ENCODE measurements at places on chromosomes 3 and 15.
A peak's percentile ranks its signal among the peaks of the same experiment; 100 is the strongest.

- DNase-seq = no peak
Observed at GRCh38 chr3:67123914-67124313, 125.8 kb downstream of the KBTBD8 start.

- DNase-seq = no peak
Observed at GRCh38 chr3:97932387-97932801, 39.8 kb downstream of the RIOX2 start.

DNA sequence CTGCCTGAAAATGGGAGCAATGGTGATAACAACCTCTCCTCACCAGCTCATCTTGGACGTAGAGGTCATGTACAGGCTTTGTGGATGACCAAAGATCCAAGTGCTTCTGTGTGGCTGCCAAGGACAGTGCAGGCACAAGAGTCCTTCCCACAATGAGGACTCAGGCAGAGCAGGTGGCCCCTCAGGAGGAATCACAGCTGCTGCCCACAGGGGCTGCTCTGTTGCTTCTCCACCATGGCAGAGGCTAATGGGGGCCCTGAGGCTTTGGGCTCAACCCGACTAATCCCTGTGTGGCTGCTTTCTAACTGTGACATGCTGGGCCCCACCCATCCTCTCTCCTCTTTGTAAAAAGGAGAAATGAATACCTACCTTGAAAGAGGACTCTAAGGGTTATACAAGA is 58.1 kb upstream of the MRPS22 start:
- DNase-seq = no peak

DNA sequence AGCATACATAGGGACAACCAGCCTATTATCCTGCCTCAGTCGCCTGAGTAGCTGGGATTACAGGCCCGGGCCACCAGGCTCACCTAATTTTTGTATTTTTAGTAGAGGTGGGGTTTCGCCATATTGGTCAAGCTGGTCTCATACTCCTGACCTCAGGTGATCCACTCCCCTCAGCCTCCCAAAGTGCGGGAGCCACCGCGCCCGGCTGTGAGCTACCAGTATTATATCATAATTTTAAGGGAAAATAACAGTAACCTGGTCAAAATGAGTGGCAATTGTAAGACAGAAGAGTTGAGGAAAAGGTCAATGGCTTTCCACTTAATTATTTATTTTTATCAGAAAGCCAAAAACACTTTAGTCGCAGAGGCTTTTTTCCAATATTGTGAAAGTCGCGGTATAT is 652.6 kb upstream of the BCHE start:
- no peak for DNase-seq

- no peak for DNase-seq
Observed at GRCh38 chr3:50464569-50464968, 38.9 kb downstream of the CACNA2D2 start.

DNA sequence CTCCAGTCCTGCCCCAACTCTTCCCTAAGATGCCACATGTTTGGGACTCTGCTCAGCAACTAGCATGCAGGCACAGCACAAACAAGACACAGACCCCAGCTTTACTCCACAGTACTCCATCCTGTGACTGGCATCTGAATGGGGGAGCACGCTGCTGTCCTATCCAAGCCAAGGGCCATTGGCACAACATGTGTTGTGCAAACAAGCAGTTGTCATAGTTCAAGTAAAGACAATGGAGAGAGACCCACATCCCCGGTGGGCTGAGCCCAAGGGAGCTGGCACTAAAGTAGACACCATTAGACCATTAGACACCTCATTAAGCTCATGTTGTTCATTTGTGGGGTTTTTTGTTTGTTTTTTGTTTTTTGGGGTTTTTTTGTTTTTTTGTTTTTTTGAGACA is 132.7 kb downstream of the CHSY1 start:
- no peak for DNase-seq

DNA sequence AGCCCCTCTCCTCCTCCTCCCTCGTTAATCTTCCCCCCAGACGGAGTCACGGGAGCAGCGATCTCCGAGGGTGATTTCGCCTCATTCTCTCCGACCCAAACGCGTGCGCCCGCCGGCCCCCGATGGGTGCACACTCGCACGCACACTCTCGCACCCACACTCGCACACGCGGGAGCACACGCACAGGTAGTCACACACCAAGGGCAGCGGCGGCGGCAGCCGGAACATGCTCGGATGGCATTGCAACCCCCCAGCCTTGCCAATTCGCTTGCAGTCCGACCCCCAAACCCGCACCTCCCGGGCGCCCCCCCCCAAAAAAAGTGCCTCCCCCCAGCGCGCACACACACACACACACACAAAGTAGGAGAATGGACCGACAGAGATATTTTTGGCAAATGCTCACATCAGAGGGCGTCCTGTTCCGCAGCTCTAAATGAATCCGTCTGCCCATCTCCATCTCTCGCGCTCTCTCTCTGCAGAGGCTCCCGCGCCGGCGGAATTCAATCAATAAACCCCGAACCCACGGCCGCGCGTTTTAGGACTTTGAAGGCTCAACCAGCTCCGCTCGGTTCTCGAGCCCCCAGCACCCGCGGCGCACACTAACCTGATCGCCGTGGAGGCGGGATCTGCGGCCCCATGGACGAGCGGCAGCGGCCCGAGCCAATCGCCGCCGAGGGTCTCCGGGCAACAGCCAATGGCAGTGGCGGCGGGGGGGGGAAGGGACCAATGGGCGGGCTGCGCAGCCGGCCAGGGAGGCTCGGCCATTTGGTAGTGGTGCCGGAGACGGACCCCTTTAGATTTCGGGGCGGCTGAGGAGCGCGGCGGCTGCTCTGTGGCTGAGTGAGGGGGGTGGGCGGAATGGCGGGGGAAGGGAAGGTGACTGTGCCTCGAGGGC is at the start of gene ANP32A:
Gene ANP32A, minus strand, starts transcription at position 601 of the 895 bp plus-strand sequence. Its CDS starts 144 bp downstream, at position 457.
- peak; percentile 99 for DNase-seq

DNA sequence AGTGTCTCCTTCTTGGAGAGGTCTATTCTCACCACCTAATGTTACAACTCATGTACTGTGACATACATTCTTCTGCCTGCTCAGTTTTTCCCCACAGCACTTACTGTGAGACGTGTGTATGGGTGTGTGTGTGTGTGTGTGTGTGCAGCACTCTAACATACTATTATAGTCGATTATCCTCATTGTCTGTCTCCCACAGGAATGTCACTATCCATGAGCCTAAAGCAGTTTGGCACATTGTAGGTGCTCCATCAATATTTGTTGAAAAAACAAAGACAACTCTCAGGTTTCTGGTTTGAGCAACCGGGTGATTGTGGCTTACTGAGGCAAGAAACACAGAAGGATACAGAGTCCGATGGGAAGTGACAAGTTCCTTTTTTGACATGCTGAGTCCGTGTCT is 8.6 kb upstream of the ZNF148 start:
- no peak for DNase-seq

- DNase-seq = no peak
Observed at GRCh38 chr15:45201869-45202268, 14.1 kb upstream of the SHF start.

- no peak for DNase-seq
Observed at GRCh38 chr3:52090131-52090932, 34.0 kb upstream of the DUSP7 start.

DNA sequence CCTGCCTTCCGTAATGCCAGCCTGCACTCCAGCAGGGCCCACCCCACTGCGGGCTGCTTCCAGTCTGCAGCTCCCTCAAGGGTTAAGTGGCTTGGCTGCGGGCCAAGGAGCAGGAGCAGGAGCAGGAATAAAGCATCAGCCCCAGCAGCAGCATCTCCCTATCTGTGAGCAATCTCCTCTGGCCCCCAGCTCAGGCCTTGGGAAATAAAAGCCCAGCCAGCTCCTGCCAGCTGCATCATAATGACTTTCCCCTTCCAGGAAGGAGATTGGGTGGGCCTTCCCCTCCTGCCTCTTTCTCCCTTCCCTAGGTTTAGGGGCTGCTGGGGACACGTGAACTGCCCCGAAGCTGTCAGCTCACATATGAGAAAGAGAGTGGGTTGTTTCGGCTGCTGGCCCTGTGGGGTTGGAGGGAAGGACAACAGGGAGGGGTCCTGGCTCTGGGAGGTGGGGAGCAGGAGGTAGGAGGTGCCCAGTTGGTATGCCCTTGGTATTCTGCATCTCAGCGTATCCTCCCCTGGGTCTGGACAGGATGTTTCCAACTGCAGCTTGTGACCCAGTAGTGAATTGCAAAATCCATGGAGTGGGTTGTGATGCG is 34.6 kb upstream of the FGD5 start:
- no peak for DNase-seq

- DNase-seq = no peak
Observed at GRCh38 chr3:59904296-59904695, 854.5 kb upstream of the CFAP20DC start.

- DNase-seq = no peak
Observed at GRCh38 chr3:56890448-56891091, 88.8 kb upstream of the ARHGEF3 start.

DNA sequence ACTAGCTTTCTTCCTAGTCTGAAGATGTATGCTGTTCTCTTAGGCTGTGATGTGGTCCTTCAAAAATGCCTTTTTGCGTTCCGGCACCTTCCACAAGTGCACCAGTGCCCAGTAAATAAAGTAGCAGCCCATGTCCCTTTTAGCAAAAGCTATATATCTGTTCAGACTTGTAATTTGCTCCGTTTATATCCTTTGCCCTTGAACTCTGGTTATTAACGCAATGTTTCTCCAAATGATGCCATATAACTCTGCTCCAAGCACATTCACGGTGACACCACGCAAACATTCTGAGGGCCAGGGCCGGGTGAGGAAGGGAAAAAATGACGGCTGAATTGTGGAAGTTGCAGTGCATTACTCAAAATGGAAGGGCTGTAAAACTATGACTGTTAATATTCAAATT is 1001.1 kb upstream of the NR2F2 start:
- no peak for DNase-seq

DNA sequence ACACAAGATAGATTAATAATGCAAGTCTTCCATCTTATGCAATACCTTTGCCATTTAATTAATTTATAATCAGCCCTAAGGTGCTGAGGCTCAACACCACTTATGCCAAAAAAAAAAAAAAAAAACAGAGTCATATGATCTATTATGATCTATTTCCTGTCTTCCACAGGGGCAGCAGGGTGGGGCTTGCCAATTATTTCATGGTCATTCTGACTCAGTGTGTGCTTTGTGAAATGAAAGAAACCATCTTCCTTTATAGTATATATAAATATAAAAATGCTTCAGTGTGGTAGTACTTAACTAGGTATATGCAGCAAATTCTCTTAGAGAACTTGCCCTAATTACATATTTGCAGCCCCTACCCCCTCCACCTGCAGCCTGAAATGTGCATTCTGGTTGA is 7.2 kb upstream of the RARB start:
- no peak for DNase-seq

DNA sequence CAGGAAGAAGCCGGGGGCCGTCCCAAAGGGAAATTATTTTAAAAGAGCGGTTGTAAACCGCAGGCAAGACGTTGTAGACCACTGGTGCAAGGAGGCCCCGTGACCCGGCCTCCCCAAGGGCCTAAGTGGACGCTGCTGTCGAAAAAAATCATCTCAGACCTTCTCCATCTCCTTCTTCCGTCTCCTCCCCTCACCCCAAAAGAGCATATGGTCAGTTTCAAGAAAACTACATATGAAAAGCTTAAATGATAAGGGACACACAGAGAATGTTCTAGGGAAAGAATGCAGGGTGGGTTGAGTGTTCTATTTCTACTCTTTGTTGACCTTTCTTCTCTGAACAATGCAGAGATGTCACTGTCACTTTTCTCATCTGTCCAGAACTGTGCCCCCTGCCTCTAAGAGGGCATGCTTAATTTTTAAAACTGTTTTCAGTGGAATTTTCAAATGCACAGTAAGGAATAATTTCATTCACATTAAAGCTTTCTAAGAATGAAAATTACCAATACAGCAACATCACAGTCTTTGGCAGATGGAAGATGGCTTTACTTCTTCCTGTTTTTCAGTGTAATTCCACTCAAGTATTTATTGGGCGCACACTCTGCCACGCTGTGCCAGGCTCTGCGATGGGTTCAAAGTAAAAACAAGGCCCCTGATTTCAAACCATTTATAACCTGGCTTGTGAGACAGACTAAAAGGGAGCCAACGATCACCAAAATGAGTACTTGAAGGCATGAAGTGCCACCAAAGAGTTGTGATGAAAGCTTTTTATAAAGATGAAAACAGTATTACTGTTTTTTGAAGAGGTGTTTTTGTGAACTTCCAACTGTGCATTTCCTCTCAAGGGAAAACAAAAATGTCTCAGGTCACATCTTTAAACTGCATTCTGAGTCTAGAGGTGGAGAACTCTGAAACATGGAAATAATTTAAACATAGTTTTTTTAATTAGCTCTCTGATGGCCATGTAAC is 891 bp upstream of the TOP2B start:
- DNase-seq = peak; percentile 9

- DNase-seq = no peak
Observed at GRCh38 chr15:68113751-68114150, 59.6 kb downstream of the PIAS1 start.

DNA sequence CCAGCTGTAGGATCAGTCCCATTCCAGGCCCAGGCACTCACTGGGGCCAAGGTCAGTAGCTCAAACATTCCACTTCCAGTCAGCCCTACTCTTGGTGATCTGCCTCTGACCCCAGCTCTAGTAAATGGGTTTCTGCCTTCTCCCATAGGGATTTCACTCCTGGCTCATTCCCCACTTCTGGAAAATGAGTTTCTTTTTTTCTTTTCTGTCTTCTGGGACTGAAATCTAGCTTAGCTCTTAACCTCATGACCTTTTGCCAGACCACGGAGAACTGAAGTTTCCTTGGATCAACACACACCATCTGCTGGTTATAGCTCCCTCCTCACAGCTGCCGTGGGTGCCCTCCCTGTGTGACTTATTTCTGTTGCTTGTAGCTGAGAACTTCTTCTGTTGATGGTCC is 21.3 kb downstream of the MME start:
- DNase-seq = no peak

DNA sequence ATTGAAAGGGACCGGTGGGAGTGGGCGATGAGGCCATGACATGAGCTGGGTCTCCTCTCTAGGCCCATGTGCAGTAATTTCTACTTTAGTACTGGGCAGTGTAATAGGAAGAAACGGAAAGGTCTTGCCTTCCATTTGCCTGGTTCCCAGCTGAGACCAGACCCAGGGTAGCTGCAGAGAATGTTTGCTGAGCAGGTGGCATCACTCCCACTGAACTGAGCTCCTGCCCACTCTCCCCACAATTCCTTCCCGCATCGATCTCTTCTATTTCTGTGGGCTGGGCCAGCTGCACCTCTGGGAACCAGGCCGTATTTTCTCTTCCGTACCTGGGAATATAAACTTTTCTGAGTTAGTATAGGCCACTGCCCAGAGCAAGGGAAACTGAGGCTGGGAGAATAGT is 15.8 kb downstream of the ESYT3 start:
- DNase-seq = no peak

- DNase-seq = no peak
Observed at GRCh38 chr15:83914906-83915305, 261.0 kb downstream of the ADAMTSL3 start.

GRCh38 chr3:156300929-156301840 is 180.8 kb downstream of the KCNAB1 start:
- no peak for DNase-seq

DNA sequence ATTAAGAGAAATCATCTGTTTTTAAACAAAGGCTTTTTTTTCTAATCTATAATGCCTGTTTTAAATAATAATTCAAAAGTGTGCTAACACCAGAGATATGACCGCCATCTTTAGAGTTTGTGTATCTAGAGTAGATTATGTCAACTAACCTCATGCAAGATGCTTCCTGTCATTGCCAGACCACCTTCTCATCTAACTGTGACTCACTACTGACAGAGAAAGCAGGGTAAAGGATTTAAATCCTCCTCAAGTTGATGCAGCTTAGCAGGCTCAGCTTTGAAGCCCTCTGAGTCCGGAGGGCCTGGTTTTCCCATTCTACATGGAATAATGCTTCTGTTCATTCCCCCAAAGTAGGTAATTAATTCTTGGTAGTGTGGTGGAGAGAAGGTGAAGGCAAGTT is 108.5 kb downstream of the ECT2 start:
- DNase-seq = no peak
